Heart right ventricle (tissue), 16 donors: ENCODE measurements at places on chromosomes 6 and 20. TPM values are rescaled to one million over a fixed set of nuclear protein-coding genes. Genes with fewer than 3 reads are reported as not detected.

Gene MCHR2
- total RNA-seq, result not detected

Gene CALHM5
- 2.1 TPM for total RNA-seq

DNA sequence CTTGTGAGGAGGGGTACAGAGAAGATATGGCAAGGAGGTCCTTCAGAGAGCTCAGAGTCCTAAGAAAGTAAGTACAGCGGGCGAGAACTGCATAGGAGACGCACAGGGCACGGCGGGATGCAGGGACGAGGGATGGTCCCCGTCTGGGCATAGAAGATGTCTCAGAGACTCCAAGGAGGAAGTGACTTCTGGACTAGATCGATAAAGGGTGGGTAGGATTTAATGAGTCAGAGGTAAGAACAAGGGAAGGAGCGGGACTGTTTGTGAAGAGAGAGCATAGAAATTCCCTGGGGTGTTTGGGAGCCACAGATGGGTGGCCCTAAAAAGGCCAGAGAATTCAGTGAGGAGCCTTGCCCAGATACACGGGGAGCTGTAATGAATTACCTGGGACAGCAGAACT, 69.1 kb downstream of the FAM120B start:
- no peak for DNase-seq

DNA sequence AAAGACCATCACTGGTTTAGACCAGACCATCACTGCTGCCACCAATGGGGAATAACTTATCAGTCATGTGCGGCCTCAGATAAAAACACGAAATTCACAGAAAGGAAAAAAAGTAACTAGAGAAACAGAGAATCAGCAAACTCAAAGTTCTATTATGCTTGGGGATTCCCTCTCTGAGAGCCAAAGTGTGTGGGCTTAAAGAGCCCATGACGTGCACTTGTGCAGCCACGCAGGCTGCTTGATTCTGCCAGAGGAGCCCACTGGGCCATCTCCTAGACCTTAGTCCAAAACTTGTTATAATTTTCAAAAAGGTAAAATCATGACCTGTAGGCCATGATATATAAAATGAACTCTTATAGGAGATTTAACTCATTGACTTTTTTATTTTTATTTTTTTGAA, 15.2 kb downstream of the RAB44 start:
- no peak for DNase-seq

DNA sequence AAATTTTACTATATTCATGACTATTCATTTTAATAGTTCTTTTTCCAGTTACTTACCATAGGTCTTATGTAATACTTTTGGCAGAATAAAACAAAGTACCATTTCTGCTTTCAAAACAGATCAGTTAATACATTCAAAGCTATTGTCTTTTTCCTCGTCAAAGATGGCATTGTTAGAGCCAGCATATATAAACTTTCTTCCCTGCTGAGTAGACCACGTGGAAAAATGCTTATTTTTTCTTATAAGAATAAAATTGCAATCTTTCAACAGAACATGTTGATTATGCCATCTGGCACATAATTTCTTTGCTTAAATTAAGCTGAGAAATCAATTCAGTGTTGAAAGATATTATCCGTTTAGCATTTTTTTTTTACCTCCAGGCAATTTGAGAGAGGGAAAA, 34.9 kb upstream of the EXOC2 start:
- no peak for DNase-seq

GRCh38 chr6:26311012-26311384, 54.0 kb upstream of the BTN3A2 start:
- no peak for DNase-seq
